ENCODE measurements at places on chromosomes 7 and 10.
A peak's percentile ranks its signal among the peaks of the same experiment; 100 is the strongest.

DNA sequence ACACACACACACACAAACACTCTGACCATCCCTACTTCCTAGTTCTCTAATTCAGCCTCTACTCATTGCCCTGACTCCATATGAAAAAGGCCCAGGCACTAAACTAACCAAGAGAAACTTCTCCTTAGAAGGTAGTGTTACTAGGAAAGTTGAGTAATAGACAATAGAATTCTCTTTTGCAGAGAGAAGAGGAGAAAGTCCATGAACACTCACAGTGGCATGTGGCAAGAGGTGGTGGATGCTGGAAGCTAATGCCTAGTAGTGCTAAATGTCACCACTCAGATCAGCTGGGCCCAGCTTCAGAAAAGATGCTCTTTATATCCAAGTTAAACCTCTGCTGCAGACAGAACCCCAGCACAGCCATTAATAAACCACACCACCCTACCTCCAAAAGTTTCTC, 58.2 kb downstream of the SORBS1 start:
- no peak for DNase-seq

- DNase-seq: peak; percentile 50
These were observed at the start of gene SEMA4G for GRCh38 chr10:100969187-100970075. SEMA4G (plus strand) TSS chr10:100969504; CDS start chr10:100972913, 3,409 bp downstream.

DNA sequence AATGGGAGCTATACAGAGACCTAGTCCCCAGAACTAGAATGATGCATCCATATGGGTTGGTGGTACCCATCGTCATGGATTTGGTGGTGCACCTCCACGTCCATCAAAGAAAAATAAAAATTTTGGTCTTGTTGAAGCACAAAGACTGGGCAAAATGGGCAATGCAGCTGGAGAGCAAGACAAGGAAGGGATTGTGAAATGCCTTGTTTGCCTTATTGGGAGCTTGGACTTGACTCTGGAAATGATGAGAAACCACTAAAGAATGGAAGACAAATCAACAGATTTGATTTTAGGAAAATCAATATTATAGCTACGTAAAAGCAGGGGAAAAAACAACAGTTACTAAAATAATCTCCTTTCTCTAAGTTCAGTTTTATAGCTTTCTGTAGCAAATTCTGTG, 150.9 kb downstream of the CPED1 start:
- DNase-seq: no peak

DNA sequence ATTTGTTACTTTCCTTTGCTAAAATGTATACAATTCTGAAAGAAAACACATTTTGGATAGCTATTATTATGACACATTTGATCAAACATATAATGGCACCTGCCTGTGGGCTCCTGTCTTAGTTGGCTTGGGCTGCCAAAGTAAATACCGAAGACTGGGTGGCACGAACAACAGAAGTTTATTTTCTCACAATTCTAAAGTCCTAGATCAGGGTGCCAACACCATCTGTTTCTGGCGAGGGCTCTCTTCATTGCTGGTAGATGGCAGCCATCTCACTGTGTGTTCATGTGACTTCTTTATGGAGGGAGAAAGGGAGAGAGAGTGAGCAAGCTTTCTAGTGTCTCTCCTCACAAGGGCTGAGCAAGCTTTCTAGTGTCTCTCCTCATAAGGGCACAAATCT, 195.8 kb upstream of the FAM3C start:
- no peak for DNase-seq

DNA sequence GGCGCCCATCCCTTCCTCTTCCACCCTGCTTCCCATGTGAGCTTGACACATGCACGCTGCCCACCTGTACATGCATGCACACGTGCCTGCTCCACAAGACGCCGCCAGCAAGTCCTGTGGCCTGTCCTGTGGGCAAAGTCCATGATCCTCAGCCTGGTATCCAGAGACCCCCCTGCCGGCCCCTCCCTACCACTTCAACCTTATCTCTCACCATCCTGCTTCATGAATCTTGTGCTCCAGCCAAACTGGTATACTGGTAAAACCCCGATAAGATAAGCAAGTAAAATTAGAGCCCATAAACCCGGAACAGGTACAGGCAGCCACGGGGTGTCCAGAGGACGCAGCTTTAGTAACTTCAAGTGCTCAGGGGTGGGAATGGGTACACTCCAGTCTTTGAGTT, 11.8 kb upstream of the TBXAS1 start:
- no peak for DNase-seq

DNA sequence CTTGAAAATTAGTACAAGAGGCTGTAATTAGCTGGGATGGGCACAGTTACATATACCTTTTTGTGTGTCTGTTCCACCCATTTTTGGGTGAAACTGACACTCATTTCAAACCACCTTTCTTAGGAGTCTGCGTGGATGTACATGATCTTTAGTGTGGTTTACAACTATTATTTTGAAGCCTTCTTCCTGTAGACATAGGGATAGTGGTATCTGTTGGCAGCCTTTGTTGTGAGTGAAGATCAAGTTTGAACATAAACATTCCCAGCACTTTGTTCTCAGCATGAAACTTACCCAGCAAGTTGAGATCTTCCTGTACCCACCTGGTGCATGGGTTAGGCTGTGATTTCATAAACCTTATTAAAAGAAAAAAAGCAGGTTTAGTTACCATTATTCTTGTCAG, 2.0 kb downstream of the BAG3 start:
- DNase-seq: no peak

GRCh38 chr7:96233084-96233483, 88.8 kb downstream of the SLC25A13 start:
- no peak for DNase-seq

- DNase-seq: no peak
These were observed 807 bp upstream of the MINPP1 start for GRCh38 chr10:87503886-87504285.

DNA sequence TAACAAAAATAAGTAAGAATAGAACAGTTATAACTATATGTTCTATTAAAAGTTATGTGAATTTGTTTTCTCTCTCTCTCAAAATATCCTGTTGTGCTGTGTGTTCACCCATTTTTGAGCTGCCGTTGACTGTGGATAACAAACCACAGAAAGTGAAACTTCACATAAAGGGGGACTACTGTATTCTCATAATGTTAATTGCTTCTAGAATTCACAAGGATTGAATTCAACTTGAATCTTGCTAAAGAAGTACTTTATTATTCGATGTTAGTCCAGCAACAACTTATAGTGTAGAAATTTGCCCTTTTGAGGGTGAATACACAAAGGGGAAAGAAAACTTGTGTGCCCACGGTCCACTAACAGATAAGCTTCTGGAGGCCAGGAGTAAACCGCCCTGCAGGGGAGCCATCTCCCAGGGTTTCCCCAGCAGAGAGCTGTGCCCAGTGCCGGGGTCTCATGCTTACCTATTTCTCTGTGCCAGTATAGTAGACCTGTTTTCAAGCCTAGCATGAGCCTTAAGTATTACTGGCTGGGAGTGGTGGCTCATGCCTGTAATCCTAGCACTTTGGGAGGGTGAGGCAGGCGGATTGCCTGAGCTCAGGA, 87.1 kb downstream of the KAT6B start:
- no peak for DNase-seq

- no peak for DNase-seq
These were observed 63.3 kb downstream of the MRC1 start for GRCh38 chr10:17872191-17873091.

Data from NCI-H1105 (cell line).